ENCODE measurements at places on chromosomes 2 and 18. TPM values are rescaled to one million over a fixed set of nuclear protein-coding genes. Genes with fewer than 3 reads are reported as not detected.
A peak's percentile ranks its signal among the peaks of the same experiment; 100 is the strongest.

Gene TMEM185B
- 23.9 TPM for total RNA-seq

Gene ALPG
- not detected for total RNA-seq

Gene LRP2
- total RNA-seq, result not detected

Gene EIPR1
- total RNA-seq, result 30.8 TPM

Gene CLEC4F
- total RNA-seq, result not detected

Gene HTR2B
- 0.55 TPM for total RNA-seq

Gene DUSP2
- total RNA-seq, result 0.33 TPM

Gene ACADL
- total RNA-seq, result not detected

GRCh38 chr2:24659862-24660261 is 133.3 kb downstream of the PTRHD1 start:
- no peak for DNase-seq

DNA sequence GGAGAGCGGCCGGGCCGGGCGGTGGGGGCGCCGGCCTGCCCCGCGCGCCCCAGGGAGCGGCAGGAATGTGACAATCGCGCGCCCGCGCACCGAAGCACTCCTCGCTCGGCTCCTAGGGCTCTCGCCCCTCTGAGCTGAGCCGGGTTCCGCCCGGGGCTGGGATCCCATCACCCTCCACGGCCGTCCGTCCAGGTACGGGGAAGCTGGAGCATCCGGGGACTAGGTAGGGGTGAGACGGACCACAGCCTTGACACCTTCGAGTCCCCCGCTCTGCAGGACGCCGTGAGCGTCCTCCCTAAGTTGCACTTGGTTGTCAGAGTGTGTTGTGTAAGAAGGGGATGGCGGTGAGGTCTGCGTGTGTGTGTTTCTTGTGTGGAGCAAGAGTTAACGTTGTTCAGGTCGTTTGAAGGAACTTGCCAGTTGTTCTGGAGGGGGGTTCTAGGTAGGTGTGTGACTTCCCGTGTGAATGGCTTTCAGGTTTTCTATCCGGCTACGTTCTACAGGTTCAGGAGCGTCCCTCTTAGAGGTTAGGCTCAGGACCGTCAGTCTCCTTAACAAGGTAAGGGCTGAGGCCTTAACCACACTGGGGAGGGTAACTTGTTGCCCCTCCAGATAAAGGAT is 393 bp downstream of the IL1R1 start:
- DNase-seq, result no peak

GRCh38 chr2:73020657-73021370 is 50.7 kb downstream of the SFXN5 start:
- DNase-seq, result peak; percentile 4

DNA sequence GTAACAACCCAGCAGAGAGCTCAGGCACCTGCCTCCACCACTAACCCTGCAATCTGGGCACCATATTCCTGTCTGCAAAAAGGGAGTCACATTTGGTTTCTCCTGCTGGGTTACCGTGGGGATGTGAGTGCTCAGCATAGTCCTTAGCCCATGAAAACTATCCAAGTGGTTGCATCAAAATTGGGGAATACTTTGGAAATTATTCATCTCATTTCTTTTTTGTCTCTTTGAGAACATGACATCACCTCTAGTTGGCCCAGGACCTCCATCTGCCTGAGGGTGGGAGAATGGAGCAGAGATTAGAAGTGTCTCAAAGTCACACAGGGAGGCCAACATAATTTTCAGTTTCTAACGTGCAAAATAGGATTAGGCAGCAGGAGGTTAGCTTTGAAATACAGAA is 19.3 kb upstream of the SPP2 start:
- DNase-seq, result no peak

GRCh38 chr2:112693596-112693995 is 27.2 kb upstream of the NT5DC4 start:
- no peak for DNase-seq

DNA sequence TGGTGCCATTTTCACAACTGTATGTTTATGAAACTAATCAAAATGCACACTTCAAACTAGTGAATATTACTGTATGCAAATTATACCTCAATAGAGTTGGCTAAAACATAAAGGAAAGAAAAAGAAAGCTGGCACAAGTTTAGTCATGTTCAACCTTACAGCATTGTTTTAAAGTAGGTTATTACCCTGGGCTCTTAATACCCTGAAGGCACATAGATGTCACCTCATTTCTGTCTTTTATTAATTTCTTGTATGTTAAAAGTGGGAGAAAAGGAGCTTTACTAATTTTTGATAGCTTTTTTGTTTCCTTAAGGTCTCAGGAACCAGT is 32.7 kb downstream of the TMEM131 start:
- no peak for DNase-seq

Data from endothelial cell of umbilical vein (primary cell).